ENCODE measurements at places on chromosomes 1 and 21.

GRCh38 chr1:30889511-30889910 is 19.0 kb downstream of the SDC3 start:
- no peak for DNase-seq

- DNase-seq: no peak
Measured at GRCh38 chr1:153976819-153977249, 640 bp downstream of the JTB start.

- DNase-seq: no peak
Measured at GRCh38 chr21:43619856-43620255, 39.4 kb downstream of the HSF2BP start.

DNA sequence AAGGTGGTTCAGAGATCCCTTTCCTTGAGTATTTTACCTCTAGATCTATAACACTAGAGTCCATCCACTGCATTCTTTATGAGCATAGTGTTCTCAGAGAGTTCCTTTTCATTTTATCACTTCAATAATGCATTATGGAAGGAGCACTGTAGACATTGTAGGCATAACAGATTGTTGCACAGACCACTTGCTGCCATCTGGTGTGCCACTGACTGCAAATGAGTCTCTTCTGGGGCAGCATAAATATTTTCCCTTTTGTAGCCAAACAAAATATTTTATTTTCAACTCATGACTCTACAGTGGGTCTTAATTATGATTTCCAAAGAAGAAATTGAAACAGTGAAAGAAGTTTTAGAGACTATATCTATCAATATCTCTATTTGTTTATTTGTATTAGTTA is 290.4 kb downstream of the OLFM3 start:
- no peak for DNase-seq

DNA sequence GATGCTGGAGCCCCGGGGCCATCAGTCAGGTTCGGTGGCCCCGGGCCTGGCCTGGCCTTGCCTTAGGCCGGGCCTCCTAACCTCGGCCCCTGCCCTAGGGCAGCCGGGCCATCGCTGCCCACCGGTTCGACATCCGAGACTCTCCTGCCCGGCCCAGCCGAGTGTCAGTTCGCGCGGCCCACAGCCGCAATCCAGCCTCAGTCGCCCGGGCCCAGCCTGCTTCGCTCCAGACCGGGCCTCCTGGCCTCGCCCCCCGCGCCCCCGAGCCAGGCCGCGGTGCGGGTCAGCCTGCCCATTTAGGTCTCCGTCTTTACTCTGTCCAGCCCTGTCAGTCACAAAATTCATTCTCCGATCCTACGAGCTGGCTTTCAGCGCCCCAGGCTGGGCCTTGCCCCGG is 777 bp downstream of the LRRC41 start:
- DNase-seq: no peak

All from forelimb muscle (tissue), 1 donor.